ENCODE measurements at places on chromosomes 12 and 14. TPM values are rescaled to one million over a fixed set of nuclear protein-coding genes. Genes with fewer than 3 reads are reported as not detected.

- no peak for DNase-seq
Measured at GRCh38 chr12:68158432-68158831, 1.1 kb downstream of the IFNG start.

DNA sequence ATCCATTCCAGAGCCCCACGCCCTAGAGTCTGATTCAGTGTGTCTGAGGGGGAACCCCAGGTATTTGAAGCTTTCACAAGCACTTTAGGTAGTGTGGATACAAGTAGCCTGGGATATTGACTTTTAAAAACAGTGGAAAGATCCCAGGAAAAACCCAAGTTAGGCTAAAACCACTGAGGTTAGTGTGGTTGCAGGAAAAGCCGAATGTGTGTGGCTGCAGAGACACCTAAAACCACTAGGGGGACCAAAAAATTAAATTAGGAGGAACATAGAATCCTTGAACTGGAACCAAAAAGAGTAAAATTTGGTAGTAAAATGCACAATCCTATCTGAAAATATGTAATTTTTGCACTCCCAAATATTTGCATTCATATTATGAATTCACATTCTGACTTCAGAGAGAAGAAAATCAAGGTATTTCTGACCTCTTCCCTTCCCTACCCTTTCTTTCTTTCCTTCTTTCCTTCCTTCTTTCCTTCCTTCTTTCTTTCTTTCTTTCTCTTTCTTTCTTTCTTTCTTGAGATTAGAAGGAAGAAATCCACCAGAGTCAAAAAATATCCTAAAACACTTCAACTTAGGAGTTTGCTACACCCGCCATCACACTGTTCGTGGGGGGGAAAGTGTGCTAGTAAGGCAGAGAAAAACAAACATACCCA, 37.8 kb downstream of the SLCO1A2 start:
- peak; percentile 20 for DNase-seq

DNA sequence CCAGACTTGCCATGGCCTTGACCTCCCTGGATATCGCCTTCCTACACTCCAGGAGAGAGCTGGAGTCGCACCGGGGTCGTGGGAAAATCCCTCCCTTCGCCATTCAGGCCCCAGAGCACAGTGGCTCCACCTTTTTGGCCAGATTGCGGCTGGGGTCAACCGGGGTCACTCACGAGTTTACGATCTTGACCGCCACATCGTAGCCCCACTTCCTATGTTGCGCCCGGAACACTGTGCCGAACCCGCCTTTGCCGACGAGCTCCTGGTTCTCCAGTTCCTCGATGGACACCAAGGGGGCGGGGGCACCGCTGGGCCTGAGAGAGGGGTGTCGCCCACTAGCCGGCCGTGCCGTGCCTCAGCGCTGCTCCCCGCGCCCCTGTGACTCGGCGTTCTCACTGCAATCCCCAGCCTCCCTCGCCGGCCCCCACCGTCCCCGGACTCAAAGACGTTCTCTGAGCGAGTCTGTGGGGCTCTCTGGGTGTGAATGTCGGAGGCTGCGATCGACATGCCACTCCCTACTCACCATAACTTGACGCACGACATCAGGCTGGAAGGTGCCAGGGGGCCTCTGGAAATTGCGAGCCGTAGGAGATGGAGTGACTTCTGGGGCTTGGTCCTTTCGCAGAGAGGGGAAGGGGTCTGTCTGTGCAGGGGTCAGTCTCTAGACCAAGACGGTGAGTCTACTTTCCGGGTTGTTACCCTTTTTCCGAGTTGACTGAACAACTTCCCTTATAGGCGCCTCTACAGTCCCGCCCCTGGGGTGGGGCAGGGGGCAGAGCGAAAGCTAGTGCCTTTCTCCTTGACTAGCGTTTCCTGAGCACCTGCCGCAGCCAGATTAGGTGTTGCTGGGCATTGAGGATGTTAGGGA, at the start of gene RIPK3:
Gene RIPK3 (minus strand): TSS at position 708 of the 868 bp plus-strand sequence. CDS start 165 bp downstream, at position 543.
- no peak for DNase-seq

LGR5 gene
- total RNA-seq: not detected

GRCh38 chr12:122932207-122932606, 34.1 kb downstream of the ABCB9 start:
- no peak for DNase-seq

- no peak for DNase-seq
Measured at GRCh38 chr12:65690477-65690876, 133.8 kb upstream of the HMGA2 start.

RPGRIP1 gene
- total RNA-seq: not detected

CACNA2D4 gene
- total RNA-seq: not detected

DNA sequence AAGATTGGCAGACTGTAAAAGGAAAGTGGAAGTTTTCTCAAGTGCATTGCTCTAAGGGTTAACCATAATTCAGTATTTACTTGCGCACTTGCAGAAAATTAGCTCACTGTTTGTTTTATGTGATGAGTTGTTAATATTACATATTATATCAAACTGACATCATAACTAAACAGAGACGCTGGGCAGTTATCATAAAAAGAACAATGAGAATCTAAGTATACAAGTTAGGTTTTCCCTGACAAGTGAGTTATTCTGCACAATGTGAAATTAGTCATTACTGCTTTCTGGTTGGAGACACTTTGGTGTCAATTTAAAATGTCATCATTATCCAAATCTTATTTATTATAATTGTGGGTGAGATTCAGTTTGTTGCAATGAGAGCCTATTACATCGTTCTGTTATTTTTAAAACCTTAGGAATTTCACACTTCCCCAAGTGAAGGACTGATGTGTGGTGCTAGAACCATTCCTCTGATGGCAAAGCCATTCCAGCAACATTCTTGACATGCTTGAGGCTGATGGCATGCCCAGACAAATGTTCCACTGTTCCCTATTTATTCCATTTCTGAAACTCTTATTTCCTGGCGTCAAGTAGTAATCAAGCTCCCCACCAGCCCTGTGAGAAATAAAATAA, 90.1 kb upstream of the FLRT2 start:
- peak; percentile 59 for DNase-seq

RAB5B gene
- 26.3 TPM for total RNA-seq

DNA sequence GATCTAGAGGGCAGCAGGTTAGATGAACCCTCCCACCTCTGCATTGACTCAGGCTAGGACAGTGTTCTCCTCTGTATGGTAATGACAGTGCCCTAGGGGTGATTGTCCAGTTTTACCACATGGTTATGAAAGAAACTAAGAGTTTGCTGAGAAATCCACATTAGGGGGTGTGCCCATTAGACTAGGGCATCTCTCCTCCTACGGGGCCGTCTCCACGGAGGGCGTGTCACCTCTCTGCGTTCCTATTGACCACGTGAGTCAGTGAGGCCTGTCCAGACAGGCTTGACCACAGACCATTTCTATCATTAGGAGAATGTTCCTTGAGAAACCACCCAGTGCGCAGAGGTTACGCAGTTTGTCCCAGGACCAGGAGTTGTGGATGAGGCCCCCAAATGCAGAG, 8.3 kb downstream of the MVK start:
- DNase-seq: peak; percentile 53

DNA sequence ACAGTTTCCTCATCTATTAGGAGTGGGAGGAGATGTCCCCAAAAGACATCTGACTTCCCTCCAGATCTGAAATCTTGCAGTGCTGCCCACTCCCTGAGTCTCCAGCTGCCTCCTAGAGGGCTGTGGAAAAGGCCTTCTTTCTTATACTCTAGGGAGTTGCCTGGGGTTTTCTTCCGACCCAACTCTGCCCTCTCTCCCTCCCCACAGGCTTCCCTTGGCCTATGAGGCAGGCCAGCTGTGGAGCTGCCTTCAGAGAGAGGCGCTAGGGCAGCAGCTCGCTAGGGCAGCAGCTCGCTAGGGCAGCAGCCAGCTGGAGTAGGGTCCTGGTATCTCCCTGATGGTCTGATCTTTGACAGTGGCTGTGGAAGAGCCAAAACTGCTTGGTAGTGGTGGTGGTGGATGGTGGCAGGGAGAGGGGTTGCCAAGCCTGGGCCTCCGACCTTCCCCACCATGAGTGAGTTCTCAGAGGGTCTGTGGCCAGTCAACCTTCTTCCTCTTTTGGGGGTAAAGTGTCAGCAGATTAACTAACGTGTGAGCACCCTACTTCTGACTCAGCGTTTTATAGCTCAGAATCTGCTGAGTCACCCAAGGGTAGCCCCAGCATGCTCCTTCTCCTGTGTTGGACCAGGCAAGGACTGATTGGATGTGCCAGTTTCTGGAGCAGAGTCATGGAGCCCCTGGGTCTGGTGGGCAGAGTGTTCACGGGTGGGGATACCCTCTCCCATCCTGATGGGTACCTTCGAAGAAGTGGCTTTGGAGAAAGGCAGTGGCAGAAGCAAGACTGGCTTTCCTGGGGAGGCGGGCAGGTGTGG, 2.3 kb downstream of the SLC48A1 start:
- DNase-seq: peak; percentile 62

CLEC4A gene
- not detected for total RNA-seq

FSCB gene
- total RNA-seq: not detected

TIMELESS gene
- total RNA-seq: 33.3 TPM

- DNase-seq: no peak
Measured at GRCh38 chr14:84483072-84483420, 1046.9 kb upstream of the FLRT2 start.

DNA sequence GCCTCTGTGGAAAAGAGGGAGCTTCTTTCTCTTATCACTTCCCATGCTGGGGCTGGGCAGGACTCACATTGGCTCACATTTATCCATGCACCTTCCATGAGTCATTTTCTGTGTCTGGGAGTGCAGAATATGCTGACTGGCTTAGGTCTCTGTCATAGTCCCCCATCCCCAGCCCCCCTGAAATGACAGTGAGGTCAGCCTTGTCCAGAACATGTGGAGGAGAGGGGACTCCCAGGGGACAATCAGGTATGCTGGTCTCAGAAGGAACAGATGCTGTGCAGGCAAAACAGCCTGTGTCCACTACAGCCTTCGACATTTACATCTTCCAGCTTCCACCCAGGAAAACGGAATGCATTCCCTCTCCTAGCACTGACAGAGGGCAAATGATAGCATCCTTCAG, 35.0 kb downstream of the ADGRD1 start:
- no peak for DNase-seq

DNAI7 gene
- not detected for total RNA-seq

DNA sequence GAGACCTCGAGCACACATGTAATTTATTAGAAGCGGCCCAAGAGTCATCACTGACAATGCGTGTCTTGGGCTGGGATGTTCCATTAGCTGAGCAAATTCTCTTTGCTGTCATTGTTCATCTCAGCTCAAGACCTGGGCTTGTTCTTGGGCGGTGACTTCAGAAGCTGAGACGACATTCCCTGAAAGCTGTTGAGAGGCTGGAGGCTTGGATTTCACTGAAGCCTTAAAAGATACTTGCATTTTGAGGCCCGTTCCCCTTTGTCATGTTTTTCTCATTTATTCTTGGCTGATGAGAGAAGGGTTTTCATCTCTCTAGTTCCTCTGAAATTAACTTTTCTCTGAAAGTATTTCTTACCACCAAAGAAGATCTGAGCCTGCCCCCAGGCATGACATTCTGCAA, 16.6 kb upstream of the SUSD6 start:
- DNase-seq: no peak

- no peak for DNase-seq
Measured at GRCh38 chr12:5792343-5792742, 152.7 kb downstream of the ANO2 start.

- no peak for DNase-seq
Measured at GRCh38 chr14:80346395-80346794, 135.1 kb upstream of the DIO2 start.

- no peak for DNase-seq
Measured at GRCh38 chr14:60512126-60512525, 3.2 kb downstream of the SIX6 start.

GRCh38 chr12:113030875-113031525, 25.5 kb upstream of the DTX1 start:
- DNase-seq: peak; percentile 76

DNA sequence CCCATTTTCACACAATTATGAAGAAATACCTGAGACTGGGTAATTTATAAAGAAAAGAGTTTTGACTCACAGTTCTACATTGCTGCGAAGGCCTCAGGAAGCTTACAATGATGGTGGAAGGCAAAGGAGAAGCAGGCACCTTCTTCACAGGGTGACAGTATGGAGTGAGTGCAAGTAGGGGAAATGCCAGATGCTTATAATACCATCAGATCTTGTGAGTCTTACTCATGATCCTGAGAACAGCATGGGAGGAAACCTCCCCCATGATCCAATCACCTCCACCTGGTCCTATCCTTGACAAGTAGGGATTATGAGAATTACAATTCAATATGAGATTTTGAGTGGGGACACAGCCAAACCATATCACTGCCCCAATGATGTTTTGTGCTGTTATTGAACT, 189.3 kb upstream of the CRY1 start:
- no peak for DNase-seq

KRT77 gene
- total RNA-seq: not detected

DTX1 gene
- not detected for total RNA-seq

- no peak for DNase-seq
Measured at GRCh38 chr12:57743769-57744168, 1.1 kb upstream of the TSPAN31 start.

NPC2 gene
- total RNA-seq: 87.1 TPM

PLEKHD1 gene
- not detected for total RNA-seq

- DNase-seq: no peak
Measured at GRCh38 chr14:93858896-93859295, 68.2 kb upstream of the FAM181A start.

DNA sequence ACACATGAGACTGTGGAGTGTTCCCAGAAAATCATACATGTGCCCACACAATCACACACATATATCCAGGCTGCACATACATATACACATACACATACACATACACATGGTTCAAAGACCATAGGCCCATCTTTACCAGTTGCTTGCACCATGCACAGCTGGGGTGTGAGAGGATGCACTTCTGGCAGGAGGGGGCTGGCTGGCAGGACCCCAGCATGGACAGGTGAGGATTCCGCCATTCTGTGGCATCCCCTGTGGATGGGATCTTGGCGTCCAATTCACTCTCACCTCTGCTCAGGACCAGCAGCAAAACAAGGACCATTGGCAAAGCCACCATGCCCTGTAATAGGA, 7.0 kb downstream of the ITGB7 start:
- no peak for DNase-seq

DNA sequence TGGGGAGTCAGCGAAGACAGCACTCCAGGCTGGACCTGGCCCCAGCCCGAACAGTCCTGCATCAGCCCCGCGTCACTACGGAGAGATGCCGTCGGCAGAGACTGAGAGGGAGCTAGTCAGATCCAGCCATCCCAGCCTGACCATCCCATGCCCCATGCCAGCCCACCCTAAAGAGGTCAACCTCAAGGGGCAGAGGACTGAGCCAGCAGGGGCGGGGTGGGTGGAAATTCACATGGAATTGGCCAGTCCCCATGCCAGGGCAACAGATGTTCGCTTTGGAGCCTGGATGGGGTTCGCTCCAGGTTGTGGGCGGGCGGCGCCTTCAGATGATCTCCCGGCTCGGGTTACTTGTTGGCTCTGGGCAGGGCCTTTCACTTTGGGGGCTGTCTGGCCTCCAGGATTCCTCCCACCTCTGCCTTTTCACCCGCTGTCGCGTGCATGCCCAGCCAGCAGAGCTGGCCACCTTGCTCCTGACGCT, 154.3 kb downstream of the TSPAN9 start:
- DNase-seq: no peak
